ENCODE measurements at places on chromosomes 11 and 22.

DNA sequence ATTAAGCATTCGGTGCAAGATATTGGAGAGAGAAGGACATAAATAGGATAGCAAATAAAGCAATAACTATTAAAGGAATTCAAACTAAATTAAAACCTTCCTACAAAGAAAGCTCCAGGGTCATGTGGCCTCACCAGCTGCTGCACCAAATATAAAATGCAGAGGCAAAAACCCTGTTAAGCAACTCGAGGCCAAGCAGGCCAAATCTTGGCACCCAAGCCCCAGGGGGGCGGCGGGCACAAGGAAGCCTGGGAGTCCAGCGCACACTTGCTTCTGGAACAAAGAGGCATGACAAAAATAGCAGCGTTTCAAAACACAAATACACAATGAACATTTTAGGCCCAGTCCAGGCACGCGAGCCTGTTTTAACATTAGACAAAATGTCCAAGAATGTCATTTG is 20.8 kb downstream of the KRTAP5-6 start:
- no peak for DNase-seq

- no peak for DNase-seq
These were observed 34.8 kb downstream of the NEU3 start for GRCh38 chr11:75023446-75024067.

DNA sequence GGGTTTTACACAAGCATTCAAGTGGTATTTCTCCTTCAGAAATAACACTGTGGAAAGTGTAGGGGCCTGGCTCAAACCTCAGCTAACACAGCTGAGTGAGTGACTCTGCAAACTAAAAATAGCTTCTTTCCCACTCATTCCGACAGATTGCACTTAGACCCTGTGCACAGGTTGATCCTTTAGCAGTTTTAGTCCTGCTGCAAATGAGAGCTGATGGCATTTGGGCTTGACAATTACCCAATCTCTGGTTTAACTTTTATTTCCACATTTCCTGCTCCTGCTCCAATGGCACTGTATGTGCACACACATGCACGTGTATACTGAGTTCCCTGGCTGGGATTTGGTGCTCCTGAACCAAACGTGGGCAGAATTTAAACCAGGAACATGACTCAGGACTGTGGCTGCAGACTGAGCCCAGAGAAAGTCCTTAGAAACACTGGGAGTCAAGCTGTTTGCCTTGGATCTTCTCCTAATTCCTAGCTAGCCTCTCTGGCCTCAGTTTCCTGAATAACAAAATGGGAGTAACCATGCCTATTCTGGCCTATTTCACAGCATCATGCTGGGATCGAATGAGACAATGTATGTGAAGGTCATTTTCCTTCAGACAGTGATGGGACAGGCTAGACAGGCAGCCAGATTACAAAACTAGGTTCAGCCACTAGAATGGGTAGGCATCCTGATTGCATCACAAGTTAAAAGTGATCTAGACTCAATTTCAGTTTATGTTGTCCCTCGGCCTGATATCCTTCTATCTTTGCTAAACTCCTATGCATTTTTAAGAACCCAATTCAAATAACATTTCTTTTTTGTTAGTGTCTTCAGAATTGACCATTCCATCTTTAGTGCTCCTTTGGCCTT is 58.2 kb downstream of the SERGEF start:
- DNase-seq = no peak

DNA sequence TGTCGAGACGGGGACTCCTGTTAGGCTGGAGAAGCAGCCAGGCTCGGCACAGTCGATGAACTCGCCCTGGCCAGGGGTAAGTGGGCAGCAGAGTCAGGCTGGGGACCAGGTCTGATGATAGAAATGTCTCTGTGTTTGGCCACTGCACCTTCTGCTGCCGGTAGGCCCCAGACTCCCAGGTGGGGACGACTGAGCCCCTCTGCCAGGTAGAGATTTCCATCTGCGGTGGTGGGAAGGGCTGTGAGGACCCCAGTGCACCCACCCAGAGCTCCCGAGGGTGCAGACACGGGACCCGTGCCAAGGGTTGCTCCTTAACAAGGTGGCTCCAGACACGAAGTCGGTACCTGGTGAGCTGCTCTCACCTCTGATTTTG is 862.5 kb downstream of the TBC1D22A start:
- no peak for DNase-seq

DNA sequence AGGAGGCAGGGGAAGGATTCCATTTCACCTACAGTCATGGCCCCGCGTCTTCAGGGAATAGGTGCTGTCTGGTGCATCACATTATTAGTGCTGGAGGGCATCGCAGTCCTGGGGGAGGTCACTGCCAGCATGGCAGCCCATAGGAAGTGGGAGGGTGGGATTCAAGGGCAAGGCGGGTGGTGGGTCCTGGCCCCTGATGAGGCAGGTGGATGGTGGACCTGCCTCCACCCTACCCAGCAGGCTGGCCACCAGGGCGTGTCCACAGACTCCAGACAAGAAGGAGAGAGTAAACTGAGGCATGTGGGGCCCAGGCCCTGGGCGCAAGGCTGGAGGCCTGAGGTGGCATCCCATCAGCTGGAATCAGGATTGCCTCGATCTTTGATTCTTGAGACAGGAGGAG is 53.3 kb downstream of the RTN4R start:
- DNase-seq = no peak

DNA sequence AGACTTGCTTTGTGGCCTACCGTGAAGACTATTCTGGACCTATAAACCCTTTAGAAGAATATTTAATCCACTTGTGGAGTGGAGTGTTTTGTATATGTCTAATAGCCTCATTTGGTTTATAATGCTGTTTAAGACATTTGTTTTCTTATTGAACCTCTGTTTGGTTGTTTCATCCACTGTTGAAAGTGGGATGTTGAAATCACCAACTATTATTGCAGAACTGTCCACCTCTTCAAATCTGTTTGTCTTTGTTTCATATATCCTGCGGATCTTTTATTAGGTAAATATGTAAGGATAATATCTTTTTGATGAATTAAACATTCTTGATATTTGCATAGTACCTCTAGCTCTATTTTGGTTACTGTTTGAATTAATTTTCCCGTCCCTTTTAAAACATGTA is 49.1 kb downstream of the XKR3 start:
- no peak for DNase-seq

GRCh38 chr11:1837171-1838076 is 1.4 kb upstream of the TNNI2 start:
- peak; percentile 62 for DNase-seq

- no peak for DNase-seq
These were observed 4.3 kb downstream of the PRAME start for GRCh38 chr22:22554587-22555284.

- DNase-seq = no peak
These were observed 75.2 kb downstream of the DHCR7 start for GRCh38 chr11:71372693-71373657.

GRCh38 chr11:70210530-70210929 is 7.4 kb downstream of the FADD start:
- DNase-seq = no peak

DNA sequence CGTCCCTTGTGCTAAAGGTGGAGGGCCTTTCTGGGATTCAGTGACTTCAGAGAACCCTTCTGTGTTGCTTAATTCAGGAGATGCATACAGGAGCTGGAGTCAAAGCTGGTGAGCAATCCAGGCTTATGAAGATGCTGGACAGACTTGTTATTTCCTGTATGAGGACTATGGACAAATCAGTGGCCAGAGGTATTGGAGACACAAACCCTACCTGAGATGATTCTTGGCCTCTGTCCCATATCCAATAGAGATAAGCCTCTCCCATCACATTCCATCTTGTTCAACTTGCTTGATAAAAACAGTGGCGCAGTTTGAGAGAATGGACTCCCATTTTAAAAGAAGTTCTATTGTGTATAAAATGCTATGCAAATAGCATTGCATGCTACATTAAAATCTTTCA is at the start of gene MRGPRX1:
Gene MRGPRX1 (minus strand): TSS at position 101 of the 400 bp plus-strand sequence. CDS start 4,630 bp downstream, outside the sequence.
- no peak for DNase-seq

DNA sequence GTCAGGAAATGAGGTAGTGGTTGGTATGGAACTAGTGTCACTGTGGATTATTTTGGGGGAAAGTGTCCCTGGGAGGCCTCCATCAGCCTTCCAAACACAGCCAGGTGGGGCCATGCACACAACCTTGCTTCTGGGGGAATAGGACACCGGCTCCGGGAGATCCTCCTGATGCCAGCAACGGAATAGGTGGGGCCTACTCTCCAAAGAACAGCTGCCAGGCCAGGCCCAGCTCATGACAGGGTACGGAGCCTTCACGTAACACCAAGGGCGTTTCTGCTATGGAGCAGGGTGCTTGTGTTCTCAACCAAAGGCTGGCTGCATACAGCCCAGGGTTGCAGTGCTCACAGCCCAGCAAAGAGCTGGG is 30.6 kb upstream of the LINC01488 start:
- DNase-seq = no peak

GRCh38 chr22:31082606-31083376 is 1.7 kb downstream of the SMTN start:
- no peak for DNase-seq

DNA sequence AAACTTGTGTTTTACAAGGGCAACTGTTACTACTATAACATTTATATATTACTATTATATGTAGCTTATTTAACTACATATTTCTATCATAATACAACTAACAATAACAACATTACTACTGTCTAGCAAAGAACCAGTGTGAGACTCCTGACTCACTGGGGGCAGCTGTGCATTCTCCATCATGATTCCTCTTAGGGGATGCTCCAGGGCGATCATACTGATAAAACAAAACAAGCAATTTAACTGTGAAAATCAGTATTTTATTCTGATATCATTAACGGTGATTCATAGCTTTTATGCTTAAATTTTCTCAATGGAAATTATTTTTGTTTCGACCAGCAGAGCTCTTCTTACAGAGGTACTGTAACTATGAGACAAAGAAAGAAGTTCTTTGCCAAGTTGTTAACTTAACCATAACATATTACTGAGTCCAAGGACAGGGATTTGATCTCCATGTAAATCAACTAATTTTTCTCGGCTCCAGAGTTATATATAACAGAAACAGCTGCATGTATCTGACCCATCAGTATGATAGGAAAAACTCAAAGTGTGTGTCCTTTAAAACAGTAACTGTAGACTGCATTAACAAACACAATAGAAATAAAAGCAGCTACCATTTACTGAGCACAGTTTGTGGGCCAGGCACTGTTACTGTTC is 24.8 kb upstream of the FNBP4 start:
- no peak for DNase-seq

DNA sequence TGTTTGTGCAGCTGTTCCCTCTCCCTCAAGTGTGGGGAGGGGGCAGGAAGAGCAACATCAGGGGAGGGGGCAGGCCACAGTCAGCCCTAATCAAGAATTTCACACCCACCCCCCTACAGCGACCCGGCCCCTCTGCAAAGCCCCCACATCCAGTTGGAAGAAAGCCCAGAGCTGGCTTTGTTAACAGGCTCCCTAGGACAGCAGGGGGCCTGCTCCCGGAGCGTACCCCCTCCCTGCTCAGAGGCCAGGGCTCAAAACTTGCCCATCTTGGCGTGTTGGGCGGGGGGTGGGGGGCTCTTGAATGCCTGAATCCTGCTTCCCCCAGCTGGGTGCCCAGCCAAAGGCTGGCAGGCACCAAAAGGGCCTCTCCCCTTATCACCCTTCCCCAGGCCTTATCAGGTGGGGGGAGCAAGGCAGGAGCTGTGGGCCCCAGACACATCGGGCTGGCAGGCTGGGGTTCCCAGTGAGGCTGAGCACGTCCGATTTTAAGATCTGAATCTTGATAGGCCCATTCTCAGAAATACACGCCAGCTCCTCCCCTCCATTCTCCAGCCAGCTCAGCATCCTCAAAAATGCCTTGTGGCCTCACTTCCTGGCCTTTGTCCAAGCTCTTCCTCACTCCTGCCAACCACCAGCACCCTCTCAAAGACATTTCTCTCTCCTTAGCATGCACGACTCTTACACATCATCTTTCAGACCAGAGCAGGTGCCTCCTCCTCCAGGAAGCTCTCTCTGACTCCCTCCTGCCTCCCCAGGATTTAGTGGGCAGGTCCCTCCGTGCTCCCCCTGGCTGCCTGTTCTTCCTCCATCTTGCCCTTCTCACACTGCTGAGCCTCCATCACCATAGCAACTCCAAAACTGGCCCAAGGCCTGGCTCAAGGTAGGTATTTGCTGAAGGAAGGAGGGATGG is 384.8 kb downstream of the MN1 start:
- DNase-seq = no peak

DNA sequence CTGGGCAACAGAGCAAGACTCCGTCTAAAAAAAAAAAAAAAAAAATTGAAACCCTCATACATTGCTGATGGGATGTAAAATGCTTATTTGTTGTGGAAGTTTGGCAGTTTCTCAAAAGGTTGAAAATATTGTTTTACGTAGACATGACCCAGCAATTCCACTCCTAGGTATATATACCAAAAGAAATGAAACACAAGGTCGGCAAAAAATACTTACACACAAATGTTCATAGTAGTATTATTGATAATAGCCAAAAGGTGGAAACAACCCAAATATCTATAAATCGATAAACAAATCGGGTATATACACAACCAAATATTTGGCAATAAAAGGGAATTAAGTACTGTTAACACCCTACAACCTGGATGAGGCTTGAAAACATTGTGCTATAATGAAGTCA is 5.1 kb upstream of the ZNF143 start:
- no peak for DNase-seq

DNA sequence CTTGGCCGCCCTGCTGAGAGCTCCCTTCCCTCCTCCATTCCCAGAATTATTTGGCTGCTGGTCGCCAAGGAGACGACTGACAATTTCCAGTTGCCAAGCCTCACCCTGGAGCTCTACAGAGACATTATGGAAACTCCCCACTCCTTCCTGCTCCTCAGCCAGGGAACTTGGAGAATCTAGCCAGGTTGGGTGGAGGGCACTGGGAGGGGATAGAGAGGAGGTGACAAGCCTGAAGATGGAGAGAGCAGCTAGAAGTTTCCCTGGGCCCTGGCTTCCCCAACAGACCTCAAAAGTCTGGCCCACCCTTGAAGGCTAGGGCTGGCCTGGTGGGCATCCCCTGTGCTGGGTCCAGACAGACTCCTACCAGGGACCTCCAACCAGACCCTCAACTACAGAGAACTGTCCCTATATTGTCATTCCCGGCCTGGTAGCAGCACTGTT is 6.7 kb upstream of the VSIG10L2 start:
- no peak for DNase-seq

- no peak for DNase-seq
These were observed 116.1 kb downstream of the PHF21B start for GRCh38 chr22:44893731-44894080.

GRCh38 chr11:118247041-118247440 is 5.1 kb downstream of the MPZL3 start:
- no peak for DNase-seq

DNA sequence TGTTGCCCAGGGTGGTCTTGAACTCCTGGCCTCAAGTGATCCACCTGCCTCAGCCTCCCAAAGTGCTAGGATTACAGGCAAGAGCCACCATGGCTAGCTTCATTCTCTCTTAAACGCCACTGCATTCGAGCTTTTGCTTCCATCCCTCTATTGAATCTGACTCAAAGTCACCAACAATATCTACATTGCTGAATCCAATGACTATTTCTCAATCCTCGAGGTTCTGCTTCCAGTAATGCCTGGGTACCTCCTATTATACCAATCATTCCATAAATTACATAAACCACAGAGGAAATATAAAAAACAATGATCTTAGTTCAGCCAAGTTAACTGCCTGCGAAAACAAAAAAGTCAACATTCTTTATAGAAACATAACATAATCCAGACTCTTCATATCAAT is 11.9 kb upstream of the NXF1 start:
- DNase-seq = no peak
